Erythroblast (primary cell): ENCODE measurements at places on chromosomes 16 and 17.

DNA sequence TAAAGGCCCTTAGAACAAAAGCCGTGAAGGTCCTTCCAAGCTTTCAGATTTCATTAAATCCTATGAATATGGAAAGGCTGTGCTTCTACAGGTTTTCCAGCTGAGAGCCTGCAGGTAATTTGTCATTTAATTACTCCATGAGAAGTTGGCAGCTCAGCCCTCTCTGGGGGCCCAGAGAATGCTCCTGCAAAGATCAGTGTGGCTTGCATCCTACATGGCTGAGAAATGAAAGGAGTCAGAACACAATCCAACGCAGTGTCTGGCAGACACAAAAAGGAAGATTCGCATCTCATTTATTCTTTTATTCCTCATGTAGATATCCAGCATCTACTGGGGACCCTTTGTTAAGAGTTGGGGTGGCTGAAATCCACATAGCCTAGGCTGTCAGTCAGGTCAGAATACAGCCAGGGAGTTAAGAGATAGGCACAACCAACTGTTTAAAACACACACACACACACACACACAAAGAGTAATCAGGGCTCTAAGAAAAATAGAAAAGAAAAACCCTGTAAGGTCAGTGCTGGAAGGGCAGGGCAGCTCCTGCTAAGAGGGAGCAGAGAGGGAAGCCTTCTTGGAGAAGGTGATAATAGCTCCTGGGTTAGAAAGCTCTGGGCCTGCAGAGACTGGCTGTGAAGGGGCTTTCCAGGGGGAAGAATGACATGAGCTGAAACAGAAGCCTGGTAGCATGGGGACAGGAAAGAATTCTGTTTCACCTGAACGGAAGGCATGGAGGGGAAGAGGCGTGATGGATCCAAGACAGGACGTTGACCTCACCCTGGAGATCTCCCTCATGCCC lies 46.9 kb upstream of the WSCD1 start:
- DNase-seq: no peak

GRCh38 chr16:4933871-4934395 lies 3.0 kb downstream of the PPL start:
- no peak for DNase-seq

DNA sequence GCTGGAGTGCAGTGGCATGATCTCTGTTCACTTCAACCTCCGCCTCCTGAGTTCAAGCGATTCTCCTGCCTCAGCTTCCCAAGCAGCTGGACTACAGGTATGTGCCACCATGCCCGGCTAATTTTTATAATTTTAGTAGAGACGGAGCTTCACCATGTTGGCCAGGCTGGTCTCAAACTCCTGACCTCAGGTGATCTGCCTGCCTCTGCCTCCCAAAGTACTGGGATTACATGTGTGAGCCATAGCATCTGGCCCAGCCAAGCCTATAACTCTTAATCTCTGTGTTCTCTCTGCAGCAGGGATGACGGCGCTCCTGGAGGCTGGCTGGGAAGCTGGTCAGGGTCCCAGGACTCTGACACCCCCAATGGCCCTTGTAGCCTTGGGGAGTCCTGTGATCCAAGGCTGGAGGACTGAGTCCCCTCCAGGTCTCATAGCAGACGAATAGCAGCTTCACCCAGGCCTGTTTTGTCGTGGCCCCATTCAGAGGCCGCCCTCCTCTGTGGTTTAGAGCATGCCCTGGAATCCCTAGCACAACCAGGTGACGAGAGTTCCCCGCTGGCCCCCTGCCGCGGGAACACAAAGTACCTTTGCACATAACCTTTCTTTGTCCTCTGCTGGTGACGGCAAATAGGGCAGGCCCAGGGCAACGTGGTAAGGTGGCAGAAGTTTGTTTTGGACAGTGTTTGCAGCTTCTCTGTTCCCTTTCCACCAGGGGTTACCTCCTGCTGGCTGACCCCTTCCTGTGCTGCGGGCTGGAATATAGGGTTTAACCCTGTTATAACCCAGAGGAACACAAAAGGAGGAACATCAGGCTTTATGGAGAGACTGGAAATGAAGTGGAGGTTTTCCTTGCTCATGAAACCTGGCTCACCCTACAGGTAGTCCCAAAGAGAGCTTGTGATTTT lies 43.0 kb upstream of the TOB1 start:
- DNase-seq: no peak

- DNase-seq: no peak
Observed at GRCh38 chr17:60934723-60935122, 257.1 kb downstream of the BCAS3 start.

DNA sequence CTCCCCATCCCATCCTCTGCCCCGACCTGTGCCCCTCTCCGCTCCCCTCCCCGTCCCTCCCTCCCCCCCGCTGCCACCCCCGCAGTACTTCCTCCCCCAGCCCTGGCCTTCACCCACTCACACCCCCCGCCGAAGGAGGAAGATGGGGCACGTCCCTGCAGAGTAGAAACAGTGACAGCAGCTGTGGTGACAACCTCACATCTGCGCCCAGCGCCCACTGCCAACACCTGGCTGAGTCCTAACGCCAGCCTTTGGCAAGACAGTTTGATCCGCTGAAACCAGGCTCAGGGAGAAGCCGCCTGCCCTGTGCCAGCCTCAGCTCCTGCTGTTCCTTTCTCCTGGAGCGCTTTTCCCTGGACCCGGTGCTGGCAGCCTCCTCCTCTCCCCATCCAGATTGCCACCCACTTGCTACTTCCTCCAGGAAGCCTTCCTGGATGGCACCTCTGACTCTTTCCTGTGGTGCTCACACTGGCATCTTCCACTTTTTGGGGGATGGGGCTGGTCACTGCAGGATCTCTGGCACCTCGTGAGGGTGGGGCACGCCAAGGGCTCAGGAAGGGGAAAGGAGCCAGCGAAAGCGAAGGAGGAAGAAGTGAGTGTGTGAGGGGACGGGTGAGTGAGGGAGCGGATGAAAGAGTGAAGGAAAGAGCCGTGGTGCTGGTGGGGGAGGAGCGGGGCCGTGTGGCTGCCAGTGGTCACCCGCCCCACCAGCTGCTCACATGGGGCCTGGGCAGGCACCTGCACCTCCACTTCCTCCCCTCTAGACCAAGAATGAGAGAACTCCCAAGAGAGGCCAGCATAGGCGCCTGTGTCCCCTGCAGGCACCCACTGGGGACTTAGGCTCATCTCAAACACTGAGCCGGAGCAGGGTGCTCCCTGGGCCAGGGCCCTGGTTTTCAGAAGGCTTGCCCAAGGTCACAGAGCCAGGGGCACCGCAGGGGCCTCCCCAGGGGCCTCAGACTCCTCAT lies 27.0 kb downstream of the ZFPM1 start:
- DNase-seq: no peak

GRCh38 chr17:76161619-76162266 lies 20.7 kb upstream of the FOXJ1 start:
- DNase-seq: no peak

DNA sequence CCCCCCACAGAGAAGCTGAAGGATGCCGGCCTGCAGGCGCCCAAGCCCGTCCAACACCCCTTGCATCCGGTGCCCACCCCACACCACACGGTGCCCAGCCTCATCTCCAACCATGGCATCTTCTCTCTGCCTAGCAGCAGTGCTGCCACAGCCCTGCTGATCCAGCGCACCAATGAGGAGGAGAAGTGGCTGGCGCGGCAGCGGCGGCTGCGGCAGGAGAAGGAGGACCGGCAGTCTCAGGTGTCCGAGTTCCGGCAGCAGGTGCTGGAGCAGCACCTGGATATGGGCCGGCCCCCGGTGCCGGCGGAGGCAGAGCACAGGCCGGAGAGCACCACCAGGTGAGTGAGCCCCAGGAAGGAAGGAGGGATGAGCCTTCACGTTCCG lies 31.5 kb downstream of the GINS2 start:
- DNase-seq: no peak

DNA sequence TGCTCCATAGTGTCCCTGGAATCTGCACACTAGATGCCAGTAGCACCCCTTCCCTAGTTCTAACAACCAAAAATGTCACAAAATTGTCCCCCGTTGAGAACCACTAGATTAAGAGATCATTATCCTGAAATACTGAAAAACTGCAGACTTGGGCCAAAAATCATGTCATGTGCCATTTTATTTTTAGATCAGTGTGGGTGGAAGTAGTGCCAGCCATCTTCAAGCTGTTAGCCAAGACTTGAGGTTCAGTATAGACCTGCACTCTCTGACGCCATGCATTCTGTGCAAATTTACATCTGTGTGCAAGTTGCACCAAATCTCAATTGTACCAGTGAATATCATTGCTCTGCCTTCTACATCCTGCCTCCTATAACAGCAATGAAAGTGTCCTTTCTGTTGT lies 31.5 kb upstream of the NOL11 start:
- DNase-seq: no peak

DNA sequence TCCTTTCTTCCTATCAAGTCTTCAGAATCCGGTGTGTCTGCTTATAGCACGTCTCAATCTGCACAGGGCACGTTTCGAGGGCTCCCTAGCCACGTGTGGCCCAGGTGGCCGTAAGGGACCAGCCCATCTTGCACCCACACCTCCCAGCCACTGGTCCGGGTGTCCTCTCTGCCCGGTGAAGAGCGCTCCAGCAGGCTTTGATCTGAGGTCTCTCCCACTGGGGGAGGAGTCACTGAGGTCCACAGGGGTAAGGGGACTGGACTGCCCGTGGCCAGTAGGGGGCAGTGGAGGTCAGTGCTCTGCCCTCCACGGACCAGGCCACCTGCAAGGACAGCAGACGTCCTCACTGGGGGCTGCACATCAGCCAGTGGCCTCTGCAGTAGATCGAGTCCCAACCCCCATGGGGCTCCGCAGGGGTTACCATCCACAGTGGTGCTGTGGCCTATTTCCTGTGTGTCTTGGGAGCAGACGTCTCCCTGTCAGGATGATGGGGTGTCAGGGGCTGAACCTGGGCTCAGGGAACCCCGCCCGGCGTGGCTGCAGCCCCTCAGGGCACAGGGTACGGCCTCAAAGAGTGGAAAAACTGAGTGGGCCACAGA lies 204.1 kb upstream of the CIBAR2 start:
- peak; percentile 86 for DNase-seq

DNA sequence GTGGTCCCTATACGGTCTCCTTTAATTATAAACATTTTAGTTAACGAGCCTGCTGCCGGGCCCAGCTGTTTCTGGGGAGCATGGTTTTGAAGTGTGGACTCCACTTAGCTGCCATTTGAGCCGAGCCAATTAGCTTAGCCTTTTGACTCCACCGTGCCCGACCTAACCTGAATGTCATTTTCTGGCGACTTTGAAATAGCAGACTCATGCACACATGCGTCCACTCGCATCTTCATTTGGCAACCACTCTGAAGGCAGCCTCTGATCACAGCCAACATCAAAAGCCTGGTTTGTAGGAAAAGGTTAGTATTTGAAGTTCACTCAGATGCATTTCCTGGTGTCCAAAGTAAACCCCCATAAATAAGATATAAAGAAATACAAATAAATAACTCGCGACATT lies 16.8 kb downstream of the AXIN2 start:
- DNase-seq: no peak
